ENCODE measurements at places on chromosomes 5 and 9.

DNA sequence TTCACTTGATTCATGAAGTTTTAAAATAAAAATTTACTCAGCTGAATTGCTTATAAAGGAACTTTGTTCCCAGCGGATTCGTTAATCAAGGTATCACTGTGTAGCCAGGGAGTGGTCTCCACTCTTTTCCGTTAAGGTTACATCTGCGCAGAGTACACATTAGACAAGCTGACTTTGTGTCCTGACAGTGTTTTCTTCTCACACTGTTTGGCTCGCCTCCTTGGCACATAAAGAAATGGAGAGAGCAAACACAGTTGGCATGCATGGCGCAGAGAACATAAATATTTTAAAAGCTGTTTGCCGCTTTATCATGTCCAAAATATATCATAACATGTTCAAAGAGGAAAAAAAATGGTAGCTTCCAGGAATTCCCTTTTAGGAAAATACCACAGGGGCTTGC is 153.2 kb downstream of the EDIL3 start:
- no peak for DNase-seq

GRCh38 chr5:58860680-58861079 is 277.8 kb downstream of the RAB3C start:
- DNase-seq: no peak

- no peak for DNase-seq
Observed at GRCh38 chr5:13566871-13567339, 377.6 kb downstream of the DNAH5 start.

- no peak for DNase-seq
Observed at GRCh38 chr5:36365896-36366295, 64.2 kb upstream of the RANBP3L start.

GRCh38 chr5:75961818-75962217 is 121.4 kb upstream of the SV2C start:
- no peak for DNase-seq

DNA sequence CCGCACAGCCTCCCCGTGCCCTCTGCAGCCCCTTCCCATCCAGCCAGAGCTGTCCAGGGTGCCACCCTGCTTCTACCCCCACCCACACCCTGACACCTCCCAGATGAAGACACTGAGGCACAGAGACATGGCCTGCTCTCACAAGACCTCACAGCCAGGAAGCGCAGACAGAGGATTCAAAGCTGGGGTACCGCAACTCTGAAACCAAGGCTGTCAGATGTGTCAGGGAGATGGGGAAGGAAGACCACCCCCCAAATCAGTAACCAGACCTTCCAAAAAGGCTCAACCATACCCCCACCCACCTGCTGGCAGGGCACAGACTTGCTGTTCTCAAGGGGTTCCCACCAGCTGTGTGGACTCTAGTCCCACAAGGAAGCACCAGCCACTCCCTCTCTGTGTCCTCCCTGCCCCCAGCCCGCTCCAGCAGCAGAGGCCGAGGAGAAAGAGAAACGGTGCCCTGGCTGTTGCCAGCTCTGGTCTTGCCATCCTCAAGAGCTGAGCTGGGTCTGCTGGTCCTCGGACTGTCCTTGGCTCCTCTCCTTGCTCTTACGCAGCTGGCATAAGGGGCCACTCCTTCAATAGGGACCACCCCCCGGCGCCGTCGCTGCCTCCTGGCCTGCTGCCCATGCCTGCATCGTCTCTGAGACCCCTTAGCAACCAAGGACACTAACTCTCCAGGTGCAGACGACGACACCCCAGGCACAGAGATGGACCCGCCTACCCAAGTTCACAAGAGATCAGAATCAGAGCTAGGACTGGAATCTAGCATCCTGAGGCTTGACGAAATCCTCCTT is 699 bp downstream of the AKNA start:
- no peak for DNase-seq

DNA sequence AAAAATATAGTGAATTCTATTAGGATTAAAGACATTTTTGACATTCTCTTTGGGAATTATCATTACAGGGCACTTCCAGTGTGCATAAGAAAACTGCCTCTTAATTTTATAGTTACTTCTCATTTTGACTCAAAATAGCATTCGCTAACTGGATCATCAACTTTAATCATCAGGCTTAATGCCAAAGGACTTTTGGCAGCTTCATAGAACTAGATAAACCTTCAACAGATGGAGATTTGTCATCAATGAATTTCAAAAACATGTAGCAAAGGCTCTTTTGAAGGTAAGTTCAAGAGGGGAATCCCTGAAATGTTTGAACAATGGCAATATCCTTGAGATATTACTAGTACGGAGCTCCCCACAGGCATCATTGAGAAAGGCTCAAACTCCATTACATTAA is 447.2 kb downstream of the PDE4D start:
- no peak for DNase-seq

DNA sequence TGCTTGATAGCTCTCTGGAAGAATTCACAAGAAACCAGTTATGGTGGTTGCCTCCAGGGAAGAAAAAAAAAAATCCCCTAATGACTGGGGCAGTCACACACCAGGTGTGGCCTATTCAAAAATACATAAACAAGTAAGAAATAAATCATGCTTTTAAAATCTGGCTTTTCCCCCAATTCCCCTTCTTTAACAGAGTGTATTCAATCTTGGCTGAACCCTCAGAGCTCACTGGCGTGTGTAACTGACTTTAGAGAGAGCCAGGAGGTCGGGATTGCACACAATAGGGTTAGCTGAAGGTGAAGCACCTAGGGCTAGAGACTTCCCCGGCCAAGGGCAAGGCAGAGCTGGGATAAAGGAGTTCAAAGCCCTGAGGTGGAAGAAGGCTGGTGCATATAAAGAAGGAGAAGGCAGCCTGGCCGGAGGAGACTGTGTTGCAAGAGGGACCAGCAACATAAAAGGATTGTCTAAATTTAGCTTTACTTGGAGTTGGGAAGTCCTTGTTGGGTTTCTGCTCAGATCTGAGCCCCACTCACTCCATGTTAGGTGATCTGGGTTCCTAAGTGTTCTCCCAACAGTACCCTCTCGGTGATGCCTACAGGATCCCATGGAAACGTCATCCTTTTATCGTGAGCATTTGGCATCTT is 19.7 kb downstream of the FNBP1 start:
- no peak for DNase-seq

DNA sequence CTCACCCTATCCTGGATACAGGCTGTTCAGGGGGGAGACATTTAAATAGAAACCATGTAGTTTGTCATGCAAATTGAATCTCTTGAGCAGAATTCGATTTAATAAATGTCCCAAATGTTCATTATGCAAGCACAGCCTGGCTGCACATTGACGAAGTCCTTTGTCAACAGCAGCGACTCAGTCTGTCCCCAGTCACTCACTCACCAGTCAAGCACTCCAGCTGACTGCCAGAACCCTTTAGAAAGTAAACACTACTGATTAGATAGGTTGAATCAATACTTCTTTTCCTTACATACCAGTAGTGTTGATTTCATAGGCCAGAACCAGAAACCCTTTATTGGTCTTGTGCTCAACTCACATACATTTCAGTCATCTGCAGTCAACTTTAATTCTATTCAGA is 27.5 kb downstream of the CDH6 start:
- no peak for DNase-seq

- no peak for DNase-seq
Observed at GRCh38 chr9:112819635-112820496, 69.3 kb downstream of the SNX30 start.

DNA sequence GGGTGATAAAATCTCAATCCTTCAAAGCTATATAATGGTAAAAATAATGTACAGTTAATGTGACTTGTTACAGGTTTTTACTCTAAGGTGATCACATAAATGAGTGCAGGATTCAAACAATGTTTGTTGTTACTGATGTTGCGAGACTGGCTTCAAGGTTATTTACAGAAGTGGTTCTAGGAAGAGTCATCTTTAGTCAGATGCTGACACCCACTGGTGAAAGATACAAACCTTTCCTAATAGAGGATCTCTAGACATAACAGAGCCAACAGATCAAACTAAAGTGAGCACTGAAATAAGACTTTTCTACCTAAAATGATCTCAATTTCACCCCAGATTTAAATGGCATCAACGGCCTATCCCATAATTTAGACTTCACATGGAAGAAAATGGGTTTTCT is 20.2 kb downstream of the ARSB start:
- no peak for DNase-seq

- no peak for DNase-seq
Observed at GRCh38 chr9:136392538-136393449, 7.2 kb downstream of the SNAPC4 start.

DNA sequence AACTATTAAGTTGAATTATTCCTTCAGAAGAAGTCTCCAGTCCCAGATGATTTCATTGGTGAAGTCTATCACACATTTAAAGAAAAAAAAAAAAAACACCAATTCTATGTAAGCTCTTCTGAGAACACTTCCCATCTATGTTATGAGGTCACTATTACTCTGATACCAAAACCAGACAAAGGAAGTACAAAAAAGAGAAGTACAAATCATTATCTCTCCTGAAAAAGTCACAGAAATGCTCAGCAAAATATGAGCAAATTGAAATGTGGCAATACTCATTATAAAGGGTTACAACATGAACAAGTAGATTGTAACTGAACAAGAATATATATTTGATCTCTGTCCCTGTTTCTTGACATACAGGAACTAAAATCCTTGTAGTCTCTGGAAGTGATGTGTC is 280.4 kb downstream of the TLE1 start:
- no peak for DNase-seq

DNA sequence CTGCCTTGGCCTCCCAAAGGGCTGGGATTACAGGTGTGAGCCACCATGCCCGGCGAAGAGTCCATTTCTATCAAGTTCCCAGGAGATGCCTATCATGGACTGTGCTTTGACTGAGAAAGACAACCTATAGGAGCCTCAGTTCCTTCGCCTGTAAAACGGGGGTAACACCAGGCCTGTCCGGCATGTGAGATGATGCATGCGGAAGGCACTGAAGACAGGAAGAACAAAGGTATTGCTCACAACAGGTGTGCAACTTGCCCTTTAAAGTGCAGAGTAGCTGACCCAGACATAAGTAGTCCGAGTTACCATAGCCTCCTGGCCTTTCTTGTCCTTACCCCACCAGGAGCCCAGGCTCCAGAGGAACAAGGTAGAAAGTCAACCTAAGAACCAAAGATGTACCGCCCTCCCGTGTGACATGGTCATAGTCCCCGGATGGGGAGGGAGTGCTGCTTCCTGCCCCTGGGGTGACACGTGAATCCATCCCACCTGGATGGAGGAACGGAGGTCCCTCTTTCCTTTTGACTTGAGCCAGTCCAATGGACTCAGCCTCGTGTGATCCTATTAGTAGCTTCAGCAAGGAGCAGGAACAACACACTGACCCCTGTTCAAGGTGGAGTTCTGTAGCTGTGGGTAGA is 60.3 kb downstream of the HSPA4 start:
- no peak for DNase-seq

GRCh38 chr5:41370482-41370881 is 139.9 kb downstream of the PLCXD3 start:
- DNase-seq: no peak

GRCh38 chr5:143228597-143229293 is 174.7 kb downstream of the NR3C1 start:
- DNase-seq: no peak

DNA sequence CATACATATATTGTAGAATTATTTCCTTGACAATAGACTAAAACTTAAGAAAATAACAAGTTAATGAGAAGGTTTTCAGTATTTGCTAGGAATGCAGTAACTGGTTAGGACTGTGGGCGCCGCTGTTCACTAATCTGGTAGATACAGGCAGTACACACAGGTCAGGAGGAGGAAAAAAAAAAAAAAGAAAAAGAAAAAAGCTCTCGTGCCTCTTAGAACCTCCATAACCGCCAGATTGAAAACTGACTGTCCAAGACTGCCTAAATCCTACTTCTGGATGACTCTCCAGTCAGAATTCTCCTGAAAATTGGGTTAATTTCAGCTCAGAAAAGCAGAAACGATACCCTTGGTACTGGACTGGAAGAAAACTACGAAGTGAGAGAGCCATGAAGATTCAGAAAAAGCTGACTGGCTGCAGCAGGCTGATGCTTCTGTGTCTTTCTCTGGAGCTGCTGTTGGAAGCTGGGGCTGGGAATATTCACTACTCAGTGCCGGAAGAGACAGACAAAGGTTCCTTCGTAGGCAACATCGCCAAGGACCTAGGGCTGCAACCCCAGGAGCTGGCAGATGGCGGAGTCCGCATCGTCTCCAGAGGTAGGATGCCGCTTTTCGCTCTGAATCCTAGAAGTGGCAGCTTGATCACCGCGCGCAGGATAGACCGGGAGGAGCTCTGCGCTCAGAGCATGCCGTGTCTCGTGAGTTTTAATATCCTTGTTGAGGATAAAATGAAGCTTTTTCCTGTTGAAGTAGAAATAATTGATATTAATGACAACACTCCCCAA is at the start of gene PCDHGA1:
PCDHGA1 (plus strand) TSS at position 216 of the 782 bp plus-strand sequence.
- no peak for DNase-seq

GRCh38 chr5:39599721-39600431 is 175.1 kb upstream of the DAB2 start:
- no peak for DNase-seq

DNA sequence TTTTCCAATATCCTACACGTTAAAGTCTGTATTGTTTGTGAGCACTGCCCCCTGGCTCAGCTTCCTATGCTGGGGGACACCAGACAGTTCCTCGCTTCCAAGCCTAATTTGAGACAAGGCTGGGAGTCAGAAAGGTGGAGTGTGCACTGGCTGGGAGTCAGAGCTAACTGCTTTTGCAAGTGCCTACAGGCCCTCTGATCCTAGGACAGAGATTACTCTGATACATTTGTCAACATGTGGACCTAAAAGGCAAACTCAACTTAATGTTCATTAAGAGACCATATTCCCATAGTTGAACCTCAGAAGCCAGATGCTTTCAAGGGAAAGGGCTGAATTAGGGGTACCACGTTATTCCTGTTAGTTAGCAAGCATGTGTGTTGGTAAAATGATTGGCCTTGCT is 80.8 kb downstream of the NIPSNAP3B start:
- no peak for DNase-seq

DNA sequence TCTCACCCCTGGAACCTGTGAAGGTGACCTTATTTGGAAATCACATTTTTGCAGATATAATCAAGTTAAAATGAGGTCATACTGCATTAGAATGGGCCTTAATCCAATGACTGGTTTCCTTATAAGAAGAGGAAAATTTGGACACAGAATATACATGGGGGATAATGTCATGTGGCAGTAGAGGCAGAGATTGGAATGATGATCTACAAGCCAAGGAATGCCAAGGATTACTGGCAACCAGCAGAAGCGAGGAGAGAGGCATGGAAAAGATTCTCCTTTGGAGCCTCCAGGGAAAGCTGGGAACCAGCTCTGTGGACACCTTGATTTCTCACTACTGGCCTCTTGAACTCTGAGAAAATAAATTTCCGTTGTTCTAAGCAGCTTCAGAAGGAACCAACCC is 20.2 kb upstream of the CEP78 start:
- no peak for DNase-seq

- DNase-seq: no peak
Observed at GRCh38 chr5:79585116-79585515, 27.1 kb upstream of the TENT2 start.

Measured in stimulated activated CD4-positive, alpha-beta T cell treated with anti-CD3 and anti-CD28 coated beads, Interleukin-1b, Interleukin-23, amount 100 ng/mL, for 24 hours (primary cell).